ENCODE measurements at places on chromosomes 1 and 21.

DNA sequence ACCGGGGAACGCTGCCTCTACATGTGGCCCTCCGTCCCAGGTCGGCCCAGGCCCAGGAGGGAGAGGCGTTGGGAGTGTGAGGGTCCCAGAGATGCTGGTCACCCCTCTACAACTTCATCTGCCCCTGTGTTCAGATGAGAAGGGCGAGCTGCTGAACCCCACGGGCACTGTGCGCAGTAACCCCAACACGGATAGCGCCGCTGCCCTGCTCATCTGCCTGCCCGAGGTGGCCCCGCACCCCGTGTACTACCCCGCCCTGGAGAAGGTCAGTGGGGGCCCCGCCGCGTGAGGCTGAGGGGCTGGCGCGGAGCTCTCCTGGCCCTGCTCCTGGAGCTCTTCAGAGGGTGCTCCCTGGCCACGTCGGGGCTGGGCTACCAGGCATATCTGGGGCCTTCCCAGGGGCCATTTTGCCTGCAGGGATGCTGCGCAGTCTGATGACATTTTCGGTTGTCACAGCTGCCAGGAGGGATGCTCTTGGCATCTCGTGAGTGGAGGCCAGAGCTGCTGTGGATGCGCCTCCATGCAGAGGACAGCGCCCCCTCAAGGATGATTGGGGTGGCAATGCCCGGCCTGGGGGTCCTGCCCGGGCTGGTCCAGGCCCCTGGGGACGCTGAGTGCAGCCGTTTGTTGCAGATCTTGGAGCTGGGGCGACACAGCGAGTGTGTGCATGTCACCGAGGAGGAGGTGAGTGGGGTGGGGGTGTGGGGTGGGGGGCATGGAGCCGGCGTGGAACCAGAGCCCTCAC, 68.6 kb downstream of the PIK3CD start:
- no peak for DNase-seq

DNA sequence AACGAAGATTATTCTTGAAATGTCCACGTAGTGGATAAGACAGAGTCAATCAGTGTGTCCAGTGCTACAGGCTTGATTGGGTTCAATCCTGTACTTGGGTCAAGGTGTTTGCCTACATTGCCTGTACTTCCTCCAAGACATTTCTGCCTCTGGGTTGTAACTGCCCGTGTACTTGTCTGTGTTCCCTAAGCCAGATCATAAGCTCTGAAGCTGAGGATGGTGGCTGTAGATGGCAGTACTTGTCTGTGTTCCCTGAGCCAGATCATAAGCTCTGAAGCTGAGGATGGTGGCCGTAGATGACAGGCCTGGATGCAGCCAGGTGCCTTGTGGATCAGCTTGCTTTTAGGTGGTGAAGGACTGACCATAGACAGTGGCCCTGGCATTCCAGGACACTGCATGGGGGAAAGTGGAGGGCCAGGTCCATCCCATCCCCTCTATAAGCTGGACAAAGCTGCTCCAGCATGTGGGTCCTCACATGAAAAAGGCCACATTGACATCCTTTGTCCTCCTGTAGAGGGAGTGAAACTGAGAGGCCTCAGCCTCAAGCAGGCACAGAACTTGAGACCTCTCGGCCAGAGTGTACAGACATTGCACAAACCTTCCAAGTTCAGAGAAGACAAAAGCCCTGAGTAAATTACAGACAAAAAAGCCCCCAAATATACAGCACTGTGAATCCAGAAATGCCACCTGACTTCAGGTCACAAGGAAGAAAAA, 2.0 kb upstream of the SRM start:
- DNase-seq, result no peak

DNA sequence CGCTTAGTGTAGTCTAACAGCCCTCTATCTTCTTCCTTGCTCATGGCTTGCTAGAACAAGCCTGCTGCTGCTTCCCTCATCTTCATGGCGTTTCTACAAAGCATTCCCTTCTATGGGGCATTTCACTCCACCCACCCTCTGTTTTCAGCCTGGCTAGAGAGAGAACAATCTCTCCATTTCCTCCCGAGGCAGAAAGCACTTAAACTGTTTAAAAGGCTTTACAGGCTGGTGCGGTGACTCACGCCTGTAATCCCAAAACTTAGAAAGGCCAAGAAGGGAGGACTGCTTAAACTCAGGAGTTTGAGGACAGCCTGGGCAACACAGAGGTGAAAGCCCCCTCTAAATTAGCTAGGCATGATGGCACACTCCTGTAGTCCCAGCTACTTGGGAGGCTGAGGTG, 17.8 kb downstream of the ORC1 start:
- no peak for DNase-seq

DNA sequence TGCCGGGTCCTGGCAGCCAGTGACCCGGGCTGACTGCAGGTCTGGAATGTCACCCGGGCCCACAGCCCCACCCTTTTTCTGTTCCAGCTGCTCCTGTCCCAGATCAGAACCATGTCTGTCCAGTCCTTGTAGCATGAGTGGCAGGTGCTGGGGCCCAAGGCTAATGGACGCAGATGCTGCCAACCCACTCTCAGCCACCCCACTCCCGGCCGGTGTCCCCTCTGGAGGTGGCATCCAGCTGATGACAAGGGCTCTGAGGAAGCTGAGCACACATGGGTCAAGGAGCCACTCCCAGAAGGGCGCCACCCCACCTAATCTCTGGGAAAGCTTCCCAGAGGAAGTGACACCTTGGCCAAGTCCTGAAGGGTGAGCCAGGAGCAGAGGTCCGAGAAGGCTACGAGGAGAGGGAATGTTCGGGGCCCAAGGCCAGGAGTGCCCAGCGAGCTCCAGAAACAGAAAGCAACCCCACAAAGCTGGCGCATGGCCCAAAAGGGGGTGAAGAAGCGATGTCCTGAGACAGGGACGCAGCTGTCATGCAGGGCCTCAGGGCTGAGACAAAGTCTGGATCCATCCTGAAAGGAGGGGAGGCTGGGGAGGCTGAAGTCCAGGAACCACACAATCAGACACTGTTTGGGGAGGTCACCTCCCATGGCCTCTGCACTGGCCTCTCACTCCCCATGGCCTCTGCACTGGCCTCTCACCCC, 39.5 kb downstream of the ACOT7 start:
- peak; percentile 49 for DNase-seq

- no peak for DNase-seq
These were observed 1.6 kb downstream of the ITLN2 start for GRCh38 chr1:160953030-160953429.

DNA sequence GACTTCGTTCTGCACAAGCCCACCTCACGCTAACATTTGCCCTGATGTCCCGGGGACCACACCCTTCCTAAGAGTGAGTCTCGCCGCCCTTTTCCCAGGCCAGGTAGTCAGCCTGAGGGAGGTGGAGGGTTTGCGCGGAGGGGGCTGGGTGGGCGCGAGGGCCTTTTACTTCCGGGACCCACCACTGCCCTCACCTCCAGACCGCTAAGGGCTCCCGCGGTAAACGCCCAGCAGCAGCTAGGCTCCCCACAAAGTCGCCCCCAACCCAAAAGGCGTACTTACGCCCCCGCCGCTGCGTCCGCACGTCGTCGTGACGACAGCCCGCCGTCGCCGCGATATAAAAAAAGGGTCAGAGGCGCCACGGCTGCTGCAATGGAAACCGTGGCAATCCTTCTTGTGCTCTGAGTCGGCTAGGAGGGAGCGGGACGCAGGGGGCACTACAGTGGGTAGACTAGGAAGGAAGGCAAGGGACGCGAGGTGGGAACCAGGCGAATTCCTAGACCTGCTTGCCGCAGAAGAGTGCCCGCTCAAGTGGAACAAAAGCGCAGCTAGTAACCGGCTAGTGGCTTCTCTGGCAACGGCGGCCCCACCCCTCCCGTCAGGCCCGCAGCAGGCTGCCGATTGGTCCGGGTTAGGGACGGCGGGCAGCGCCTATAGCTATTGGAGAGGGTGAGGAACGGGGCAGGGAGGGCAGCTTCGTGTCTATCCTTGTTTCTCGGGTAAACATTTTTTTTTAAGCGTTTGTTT, at the start of gene ODF2L:
ODF2L (minus strand) TSS at position 573 of the 747 bp plus-strand sequence. CDS start 9,296 bp downstream, outside the sequence.
- peak; percentile 94 for DNase-seq

- DNase-seq, result no peak
These were observed 81.1 kb upstream of the PGBD5 start for GRCh38 chr1:230507236-230507635.

DNA sequence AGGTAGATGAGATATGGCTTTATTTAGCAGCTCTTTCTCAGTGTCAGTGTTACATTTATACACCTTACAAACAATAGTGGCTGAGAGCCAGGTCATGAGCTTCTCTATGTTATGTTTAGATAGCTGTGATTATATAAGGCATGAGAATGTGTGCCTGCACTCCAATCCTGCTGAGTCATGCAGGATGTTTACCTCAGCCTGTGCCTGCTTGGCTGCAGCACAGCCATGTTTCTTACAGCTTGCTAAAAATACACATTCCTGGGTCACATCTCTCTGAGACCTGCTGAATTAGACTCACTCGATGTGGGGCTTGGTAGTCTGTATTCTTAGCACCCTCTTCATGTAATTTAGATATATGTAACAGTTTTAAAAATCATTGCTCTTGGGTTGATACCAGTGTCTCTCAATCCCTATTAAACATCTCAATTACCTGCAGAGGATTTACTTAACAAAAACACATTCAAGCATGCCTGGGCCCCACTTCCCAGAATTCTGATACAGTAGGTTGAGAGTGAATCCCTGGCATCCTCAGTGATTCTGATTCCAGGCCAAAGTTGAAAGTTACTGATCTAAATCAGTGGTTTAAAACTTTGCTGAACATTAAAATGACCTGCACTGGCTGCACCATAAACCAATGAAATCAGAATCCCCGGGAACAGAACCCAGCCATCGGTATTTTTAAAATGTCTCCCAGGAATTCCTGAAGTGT, 107.5 kb downstream of the GDAP2 start:
- DNase-seq, result no peak

DNA sequence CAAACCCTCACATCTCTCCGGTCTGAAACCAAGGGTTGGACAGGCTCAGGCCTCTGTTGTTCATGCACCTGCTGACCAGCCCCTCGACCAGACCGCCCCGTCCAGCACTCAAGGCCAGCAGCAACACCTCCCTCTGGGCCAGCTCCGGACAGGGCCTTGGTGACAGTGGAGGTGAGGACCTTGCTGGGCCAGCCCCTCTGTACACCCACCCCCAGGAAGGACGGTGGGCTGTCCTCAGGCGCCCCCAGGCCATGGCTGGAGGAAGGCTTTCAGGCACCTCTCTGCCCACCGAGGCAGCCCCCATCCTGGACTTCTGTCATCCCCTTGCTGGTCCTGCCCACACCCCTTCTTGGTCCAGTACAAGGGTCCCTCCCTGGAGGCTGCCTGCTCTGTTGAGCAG, 48.6 kb downstream of the MEGF6 start:
- DNase-seq, result no peak

DNA sequence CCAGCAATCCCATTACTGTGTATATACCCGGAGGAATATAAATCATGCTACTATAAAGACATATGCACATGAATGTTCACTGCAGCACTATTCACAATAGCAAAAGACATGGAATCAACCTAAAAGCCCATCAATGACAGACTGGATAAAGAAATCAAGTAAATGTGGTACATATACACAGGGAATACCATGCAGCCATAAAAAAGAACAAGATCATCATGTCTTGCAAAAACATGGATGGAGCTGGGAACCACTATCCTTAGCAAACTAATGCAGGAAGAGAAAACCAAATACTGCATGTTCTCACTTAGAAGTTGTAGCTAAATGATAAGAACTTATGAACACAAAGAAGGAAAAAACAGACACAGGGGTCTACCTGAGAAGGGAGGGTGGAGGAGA, 6.4 kb upstream of the ANGPTL3 start:
- DNase-seq, result no peak

GRCh38 chr1:205585835-205586785, 45.7 kb downstream of the ELK4 start:
- DNase-seq, result no peak

DNA sequence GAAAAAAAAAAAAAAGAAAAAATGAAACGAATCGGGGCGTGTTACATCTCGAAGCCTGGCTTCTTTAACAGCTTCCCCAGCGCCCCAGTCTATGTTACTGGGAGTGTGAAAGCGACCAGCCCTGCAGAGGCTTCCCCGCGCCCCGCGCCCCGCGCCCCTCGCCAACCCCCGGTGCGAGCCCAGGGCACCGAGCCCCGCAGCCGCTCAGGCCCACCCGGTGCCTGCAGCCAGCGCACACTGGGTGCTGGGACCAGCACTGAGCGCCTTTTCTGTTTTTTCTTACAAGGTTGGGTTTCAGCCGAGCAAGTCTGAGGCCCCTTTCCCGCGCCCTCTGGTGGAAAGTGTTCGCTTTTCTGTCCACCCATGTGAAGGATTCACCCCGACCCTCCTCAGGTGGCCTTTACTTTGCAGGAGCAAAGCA, 42.1 kb upstream of the ZNF496 start:
- peak; percentile 50 for DNase-seq

DNA sequence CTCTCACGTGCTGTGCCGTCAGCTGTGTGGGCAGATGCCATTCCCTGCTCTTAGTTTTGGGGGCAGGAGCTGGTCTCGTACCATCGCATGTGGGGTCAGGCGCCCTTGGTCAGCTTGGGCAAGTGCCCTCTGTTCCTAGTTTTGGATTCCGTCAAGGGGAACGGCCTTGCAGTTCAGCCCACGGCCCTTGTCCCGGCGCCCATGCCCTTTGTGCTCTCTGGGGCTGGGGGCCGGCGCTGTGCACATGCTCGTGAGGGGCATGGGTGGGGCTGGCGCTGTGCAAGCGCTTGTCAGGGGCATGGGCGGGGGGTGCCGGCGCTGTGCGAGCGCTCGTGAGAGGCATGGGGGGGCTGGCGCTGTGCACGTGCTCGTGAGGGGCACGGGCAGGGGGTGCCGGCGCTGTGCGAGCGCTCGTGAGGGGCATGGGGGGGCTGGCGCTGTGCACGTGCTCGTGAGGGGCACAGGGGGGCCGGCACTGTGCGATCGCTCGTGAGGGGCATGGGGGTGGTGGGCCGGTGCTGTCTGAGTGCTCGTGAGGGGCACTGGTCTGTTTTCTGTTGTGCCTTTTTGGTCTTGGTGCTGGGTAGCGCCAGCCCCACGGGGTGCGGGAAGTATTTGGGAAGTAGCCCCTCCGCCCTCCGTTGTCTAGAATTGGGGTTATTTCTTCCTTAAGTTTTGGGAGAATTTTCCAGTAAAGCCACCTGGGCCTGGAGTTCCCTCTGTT, 29.5 kb upstream of the DIP2A start:
- no peak for DNase-seq

DNA sequence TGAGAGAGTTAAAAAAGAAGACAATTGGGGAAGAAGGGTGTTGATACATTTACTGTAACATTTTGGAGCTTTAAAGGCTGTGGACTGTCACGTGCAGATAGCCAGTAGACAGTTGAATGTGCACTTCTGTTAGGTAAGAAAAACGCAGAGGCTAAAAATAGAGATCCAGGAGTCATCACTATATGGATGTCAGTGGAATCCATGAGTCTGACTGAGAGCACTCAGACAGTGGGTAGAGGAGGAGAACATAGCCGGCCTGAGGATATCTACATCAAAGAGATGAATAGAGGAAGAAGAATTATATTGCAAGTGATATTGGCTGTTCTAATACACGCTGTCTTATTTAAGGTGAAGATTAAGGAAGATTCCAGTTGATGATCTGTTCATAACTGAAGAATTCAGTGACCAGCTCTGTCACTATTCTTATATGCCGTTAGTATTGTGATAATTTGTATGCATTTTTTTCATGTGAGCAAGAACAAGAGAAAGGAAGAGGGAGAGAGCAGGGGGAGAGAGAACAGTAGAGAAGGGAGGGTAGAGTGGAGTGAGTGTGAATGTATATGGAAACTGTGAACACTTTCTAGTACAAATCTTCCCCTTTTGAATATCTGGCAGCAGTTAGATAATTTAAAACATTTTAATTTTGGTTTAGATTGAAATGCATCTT, 344.8 kb downstream of the CHRM3 start:
- no peak for DNase-seq

GRCh38 chr1:235783148-235783776, 83.4 kb downstream of the LYST start:
- no peak for DNase-seq

GRCh38 chr1:51729824-51730301, 113.0 kb downstream of the OSBPL9 start:
- no peak for DNase-seq

GRCh38 chr1:73943270-73943669, 254.7 kb downstream of the LRRIQ3 start:
- DNase-seq, result no peak
